NCI-H748 treated with DMSO at 0.1 percent for 48 hours (cell line): ENCODE measurements at places on chromosomes 11 and 22.

DNA sequence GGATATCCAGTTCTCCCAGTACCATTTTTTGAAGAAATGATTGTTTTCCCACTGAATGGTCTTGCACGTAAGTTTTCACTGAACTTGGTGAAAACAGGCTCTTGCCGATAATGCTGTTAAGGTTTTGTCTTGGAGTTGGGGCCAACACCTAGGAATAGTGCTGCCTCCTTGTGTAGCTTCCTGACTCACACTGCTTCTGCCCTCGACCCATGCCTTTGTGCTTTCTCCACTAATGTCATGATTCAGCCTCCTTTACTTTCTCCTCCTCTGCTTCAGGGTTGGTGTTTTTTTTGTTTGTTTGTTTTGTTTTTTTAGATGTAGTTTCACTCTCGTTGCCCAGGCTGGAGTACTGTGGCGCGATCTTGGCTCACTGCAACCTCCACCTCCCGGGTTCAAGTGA is 30.2 kb downstream of the SLC5A1 start:
- no peak for DNase-seq

GRCh38 chr11:132008872-132009271 is 638.5 kb downstream of the NTM start:
- no peak for DNase-seq

DNA sequence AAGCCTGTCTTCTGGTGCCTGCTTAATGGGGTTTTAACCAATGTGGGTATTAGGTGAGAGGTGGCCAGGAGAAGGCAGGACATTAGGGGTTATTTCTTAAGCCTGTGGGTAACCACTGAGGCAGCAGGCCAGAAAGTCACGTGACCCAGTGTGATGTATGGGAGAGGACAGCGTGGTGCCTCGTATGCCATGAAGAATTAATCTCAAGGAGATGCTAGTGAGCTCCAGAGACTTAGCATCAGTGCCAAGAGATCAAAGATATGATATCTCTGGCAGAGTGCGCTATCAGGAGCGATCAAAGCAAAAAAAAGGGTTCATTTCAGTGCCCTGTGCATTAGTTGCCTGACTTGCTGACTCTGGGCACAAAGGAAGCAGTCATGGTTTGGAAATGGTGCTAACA is 275.5 kb downstream of the KIRREL3 start:
- DNase-seq = no peak

- no peak for DNase-seq
These were observed 29.1 kb downstream of the TSPAN18 start for GRCh38 chr11:44755556-44756523.

DNA sequence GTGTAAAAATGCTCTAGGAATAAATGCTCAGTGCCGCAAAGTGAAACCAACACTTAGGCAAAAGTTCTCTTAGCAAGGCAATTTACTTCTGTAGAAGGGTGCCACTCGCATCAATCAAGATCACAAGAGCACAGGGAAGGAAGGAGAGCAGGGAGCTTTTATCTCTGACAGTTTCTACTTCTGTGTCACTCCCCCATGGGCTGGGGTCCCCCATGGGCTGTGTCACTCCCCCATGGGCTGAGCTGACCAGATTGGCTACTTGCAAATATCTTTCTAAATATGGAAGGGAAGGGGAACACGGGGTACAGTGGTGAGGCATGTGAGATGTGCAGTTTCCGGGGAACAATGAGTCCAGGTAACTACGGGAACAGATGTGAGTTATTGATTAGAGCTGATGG is 397 bp downstream of the OR52N2 start:
- DNase-seq = no peak

GRCh38 chr11:119520966-119521365 is 98.0 kb upstream of the THY1 start:
- DNase-seq = no peak
